ENCODE measurements at places on chromosomes 1 and 21.

DNA sequence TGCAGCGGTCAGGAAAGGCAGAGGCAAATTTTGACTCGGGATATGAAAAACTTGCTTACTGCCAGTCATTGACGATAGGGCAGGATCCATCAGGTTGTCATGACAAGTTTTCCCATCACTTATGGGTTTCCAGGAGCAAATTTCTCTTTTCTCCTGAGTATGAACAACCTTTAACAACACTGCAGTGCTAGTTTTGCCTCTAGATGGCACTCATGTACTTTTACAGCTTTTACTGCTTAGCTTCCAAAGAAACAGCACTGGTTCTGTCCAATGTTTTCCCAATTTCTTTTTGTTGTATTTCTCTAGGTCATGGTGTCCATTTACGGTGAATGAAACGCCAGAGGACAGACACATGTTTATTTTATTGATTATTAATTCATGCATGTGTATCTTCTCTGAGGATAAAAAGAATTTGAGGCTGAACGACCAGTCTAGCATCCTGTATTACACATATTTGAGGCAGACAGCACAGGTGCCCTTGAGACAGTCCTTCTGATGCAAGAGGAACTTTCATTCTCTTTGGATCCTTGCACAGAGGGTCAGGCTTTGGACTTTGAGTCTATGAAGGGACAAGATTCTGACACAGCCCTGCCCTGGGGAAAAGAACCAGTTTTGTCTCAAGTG, 112.3 kb upstream of the TRABD2B start:
- DNase-seq = peak; percentile 47

DNA sequence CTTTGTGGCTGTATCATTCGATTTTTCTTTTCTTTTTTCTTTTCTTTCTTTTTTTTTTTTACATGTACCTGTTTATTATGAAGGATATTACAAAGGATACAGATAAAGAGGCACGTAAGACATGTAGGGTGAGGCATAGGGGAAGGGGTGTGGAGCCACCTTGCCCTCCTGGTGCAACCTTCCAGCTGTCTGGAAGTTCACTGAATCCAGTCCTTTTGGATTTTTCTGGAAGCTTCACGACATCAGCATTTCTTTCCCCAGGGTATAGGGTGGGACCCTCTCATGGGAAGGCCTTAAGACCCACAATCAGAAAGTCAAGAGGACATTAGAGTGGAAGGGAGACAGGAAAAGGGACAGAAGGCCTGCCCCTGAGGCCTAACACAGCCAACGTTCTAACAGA, 30.1 kb upstream of the TGFBR3 start:
- DNase-seq = no peak

- no peak for DNase-seq
These were observed 15.0 kb downstream of the HTR1D start for GRCh38 chr1:23202263-23202749.

- peak; percentile 31 for DNase-seq
These were observed 70.8 kb upstream of the TENT5C start for GRCh38 chr1:117534995-117535467.

- DNase-seq = no peak
These were observed 9.8 kb downstream of the RAP1GAP start for GRCh38 chr1:21659099-21659923.

DNA sequence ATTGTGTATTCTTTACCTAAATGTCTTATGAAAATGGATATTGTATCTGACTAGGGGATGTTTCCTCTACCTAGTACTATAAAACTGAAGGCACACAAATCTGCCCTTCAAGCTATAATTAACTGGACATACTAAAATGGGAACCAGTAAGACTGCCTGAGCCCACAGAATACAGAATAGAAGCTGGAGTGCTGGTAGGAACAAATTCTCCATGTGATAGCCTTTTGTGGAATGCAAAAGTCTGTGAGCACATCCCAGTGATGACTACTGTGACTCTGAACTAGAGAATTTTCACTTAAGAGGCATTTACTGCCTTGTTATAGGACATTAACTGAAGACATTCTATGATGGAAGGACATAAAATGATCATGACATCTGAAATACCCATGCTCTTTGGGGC, 30.3 kb downstream of the KIFAP3 start:
- DNase-seq = no peak

DNA sequence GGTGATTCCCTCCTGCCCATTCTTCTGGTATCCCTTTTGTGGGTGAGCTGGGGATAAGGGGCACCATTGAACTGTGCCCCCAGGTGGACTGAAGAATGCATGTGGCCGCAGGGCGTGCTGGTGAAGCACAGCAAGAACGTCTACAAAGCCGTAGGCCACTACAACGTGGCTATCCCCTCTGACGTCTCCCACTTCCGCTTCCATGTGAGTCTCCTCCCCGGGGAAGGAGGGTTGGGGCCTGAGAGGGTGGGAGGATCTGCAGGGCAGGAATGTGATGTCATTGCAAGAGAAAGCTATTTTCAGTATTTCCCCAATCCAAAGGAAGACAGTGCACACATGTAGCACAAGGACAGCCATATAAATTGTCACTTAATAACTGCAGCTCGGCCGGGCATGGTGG, 7.5 kb upstream of the KPNA6 start:
- no peak for DNase-seq

DNA sequence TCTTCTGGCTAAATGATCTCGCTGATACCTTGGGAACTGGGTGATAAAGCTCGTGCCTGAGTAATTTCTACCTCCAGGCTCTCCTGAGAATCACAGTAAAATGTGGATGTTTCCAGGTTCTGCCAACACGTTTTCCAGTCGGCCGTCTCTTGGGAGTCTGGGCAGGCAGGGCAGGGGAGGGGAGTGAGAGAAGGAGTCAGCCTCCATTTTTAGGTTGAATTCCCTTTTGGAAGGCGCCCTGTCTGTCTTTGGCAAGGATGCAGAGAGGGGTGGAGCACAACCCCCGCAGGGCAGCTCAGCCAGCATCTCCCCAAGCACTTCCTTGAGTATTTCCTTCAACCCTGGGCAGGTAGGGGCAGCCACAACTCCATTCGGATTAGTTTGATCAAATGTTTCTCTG, 15.5 kb upstream of the ACTRT2 start:
- no peak for DNase-seq

DNA sequence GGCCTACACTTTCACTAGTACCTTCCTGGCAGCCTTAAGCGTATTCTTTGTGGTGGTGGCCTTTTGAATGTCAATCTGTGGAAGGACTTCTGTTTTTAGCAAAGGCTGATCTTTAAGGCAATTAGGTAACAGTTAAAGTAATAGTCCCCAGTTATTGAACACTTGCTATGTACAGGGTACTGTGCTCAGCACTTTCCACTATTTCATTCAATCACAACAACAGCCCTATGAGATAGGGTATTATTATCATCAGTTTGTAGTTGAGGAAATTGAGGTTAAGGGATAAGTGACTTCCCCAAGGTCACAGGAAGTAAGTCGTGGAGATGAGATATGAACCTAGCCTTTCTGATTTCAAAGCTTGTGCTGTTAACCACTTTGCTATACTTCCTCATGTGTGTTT, 185.7 kb downstream of the ST6GALNAC3 start:
- no peak for DNase-seq

- no peak for DNase-seq
These were observed 45.7 kb upstream of the TSPAN2 start for GRCh38 chr1:115134850-115135480.

DNA sequence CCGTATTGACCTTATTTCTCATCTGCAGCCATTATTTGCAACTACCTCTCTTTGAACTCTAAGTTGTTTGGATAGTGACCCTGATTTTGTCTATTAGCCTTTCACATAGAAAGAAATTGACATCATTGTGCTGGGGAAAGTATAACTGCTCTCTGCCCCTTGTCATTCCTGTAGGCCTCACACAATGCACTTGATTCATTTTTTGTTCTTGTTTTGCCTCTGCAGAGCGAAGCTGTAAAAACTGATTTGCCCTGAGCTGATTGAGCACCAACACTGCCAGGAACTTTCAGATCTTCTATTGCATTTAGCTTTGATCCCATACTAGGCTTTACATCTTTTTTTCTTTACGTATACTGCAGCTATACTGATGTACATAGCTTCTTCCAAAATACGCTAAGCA, 167.2 kb upstream of the PTBP2 start:
- DNase-seq = no peak

GRCh38 chr1:8540261-8540941, 222.5 kb downstream of the SLC45A1 start:
- peak; percentile 22 for DNase-seq

GRCh38 chr21:35849144-35849543, 211.2 kb downstream of the SETD4 start:
- DNase-seq = no peak

DNA sequence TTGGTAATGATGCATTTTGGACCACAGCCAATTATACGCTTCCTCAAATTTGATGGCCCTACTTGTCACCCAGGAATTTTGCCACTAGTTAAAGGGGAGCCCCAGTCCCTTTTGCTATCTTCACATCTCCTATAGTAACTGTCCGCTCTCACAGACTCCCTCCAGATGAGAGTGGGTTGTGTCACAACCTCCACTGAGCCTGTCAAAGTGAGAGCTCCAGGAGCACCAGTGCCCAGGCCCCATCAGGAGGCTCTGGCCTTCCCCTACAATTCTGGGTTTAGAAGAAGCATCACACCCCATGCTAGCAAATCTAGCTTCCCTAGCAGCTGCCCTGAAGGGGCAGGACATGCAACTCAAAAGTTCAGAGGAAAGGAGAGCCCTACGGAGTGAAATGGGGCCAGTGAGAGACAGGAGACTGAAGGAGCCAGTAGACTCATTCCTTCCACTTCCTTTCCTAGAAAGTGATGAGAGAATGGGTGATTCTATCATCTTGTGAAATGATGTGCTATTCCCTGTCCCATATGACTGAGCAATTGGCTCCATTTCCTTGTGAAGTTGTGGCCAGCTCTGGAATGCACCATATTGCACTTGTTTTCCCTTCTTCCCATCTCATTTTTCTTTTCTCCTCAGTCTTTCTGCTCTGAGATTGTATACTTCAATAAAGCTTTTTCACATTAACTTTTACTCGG, 541.3 kb downstream of the DPYD start:
- DNase-seq = no peak

DNA sequence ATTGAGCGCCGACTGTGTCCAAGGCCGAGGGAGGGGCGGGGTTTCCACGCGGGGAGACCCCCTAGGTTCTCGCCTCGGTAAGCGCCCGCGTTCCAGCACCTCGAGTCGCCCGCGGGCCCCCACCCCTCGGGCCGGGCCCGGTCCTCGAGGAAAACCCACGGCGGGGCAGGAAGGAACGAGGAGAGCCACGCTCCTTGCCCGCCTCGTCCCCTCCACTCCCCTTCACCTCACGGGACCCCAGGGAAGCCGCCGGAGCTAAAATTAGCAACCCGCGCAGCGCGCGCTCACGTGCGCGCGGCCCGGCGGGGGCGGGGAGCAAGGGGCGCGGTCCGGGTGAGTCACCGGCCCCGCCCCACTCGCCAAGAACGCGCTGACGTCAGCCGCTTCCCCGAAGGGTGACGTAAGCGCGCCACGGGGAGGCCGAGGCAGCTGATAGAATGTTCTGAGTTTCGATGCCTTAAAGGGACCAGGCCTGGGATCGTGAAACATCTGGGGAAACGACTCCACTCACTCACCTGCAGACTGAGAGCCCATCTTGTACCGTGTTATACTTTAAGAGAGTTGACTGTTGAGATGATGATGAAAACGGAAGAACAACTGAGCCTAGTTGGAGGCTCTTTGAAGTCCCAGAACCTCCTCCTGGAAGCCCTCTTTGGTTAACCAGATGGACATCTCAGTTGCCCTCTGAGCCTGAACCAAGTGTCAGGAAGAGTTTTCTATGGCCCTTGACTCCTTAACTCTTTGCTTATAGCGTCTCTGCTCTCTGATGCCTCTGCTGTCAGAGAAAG, 49.7 kb upstream of the ATF3 start:
- peak; percentile 48 for DNase-seq

DNA sequence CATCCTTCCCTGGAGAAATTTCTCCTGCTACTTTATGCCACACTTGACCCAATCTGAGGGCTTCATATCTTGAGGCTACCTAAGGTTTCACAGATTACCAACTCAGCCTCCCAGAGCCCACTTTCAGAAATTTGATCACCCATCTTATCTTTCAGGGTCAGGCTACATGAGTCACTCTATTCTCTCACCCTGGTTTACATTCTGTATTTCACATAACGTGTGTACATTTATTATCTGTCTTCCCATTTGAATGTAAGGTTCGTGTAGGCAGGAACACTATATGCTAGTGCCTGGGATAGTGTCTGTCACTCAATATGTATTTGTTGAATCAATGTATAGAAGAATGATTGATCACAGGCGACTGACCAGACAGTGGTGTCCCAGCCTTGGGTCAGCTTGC, 124.8 kb downstream of the UBE2U start:
- DNase-seq = no peak

GRCh38 chr1:243902100-243902499, 52.1 kb upstream of the AKT3 start:
- DNase-seq = no peak

DNA sequence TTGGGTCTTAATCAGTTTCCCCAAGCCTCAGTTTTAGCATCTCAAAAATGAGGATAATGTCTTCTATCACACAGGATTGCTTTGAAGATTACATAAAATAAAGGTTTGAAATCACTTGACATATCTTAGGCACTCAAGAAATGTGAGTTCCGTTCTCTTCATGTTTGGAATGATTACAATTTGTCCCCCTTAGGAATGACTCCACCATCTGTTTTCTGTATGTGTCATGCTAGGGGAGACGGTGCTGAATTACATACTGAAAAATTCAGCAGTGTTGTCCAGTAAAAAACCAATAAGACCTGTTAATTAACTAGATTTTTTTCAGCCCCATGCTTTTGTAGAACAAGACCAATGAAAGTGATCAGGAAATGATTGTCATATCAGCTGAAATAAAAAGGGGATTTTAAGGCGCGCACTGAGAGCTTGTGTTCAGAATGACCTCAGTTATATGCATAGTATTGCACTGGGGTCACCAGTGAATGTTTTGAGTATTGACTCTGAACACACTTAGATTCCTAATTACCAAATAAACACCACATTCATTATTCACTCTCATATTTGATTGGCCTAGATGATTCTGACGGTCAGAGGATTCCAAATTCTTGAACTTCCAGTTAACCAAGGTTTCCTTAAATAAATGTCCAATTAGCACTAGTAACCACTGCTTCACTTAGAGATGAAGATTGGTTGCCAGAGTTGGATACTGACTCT, 114.5 kb upstream of the KCNK2 start:
- DNase-seq = no peak

GRCh38 chr1:165542647-165543046, 1.2 kb upstream of the LRRC52 start:
- no peak for DNase-seq

DNA sequence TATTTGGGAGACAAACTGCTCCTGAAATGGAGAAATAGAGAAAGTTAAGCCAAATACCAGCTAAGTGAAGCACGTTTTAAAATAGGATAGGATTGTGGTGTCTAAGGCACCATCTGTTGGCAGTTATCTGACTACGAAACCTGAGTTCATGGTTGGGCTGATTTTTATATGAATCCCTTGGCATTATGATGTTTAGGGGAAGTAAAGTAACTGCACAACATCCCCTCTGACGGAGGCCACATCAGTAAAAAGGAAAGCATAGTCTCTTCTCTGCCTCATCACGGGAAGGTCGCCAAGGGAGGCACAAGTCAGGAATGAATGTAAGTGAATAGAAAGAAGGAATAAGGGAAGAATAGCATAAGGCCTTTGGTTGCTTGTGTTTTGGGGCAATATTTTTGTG, 128.0 kb downstream of the PRRX1 start:
- DNase-seq = no peak

GRCh38 chr1:200415789-200416593, 6.2 kb upstream of the ZNF281 start:
- DNase-seq = peak; percentile 82

GRCh38 chr1:157403203-157403602, 149.1 kb downstream of the FCRL5 start:
- DNase-seq = peak; percentile 14
